Hematopoietic multipotent progenitor cell treated with erythropoietin and hydrocortisone succinate and interleukin-3 and kit ligand, for 15 days (in vitro differentiated cells): ENCODE measurements at places on chromosomes 3 and 15.

- DNase-seq = no peak
These were observed 18.1 kb downstream of the ARL8B start for GRCh38 chr3:5140230-5140621.

GRCh38 chr3:45165497-45166283, 19.5 kb upstream of the CDCP1 start:
- DNase-seq = no peak

GRCh38 chr3:39013289-39013688, 38.5 kb downstream of the SCN11A start:
- no peak for DNase-seq

- DNase-seq = no peak
These were observed 189.3 kb downstream of the SV2B start for GRCh38 chr15:91289324-91289723.

- no peak for DNase-seq
These were observed 563.4 kb downstream of the ROBO1 start for GRCh38 chr3:79204351-79204750.

- DNase-seq = no peak
These were observed 1155.5 kb downstream of the TBL1XR1 start for GRCh38 chr3:176041812-176042211.

DNA sequence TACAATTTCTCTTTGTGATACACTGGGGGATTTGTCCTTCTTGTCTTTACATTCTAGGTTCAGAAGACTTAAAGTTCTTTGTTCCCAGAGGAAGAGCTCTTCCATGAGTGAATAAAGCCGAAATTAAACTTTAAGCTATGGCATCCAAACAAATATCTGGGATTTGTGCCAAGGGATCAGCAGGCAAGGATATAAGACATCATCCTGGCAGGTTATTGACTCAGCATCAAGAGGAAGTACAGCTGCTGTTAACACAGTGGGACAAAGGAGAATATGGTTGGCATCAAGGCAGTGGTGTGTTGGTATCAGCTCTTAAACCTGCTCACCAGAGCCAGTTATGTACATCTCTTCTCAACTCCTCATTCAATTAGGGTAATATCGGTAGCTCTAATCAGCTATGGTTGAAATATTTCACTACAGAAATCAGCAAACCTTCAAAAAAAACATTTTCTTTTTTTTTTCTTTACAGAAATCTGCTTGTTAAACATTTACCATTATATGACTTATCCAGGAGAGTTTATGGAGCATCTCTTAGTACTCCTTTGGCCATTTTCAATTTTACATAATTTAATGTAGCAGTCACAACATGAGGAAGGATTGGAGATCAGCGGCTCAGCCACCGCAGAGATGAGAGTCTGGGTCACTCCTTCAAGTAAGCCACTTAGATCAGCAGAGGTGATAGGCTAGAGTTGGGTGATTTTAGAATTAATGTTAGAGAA, 1198.6 kb upstream of the EPHA6 start:
- no peak for DNase-seq

- no peak for DNase-seq
These were observed 1.3 kb downstream of the ADAMTS9 start for GRCh38 chr3:64686446-64686908.

DNA sequence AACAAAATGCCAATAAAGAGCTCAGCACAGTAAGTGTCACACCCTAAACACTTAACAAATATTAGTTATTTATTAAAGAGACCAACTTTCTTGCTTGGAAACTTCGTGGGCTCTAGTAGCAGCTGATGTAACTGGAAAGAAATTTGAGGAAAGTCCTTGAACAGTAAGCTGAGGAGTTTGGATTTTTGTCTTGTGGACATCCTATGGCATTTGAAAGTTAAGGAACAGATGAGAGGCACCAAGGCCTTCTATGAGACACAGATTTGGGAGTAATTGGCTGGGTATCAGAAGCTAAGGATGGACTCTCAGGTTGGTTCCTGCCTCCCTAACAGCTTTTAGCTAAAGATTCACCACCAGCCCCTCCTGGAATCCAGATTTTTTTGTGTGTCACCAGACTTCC, 59.7 kb upstream of the FILIP1L start:
- no peak for DNase-seq
